ENCODE measurements at places on chromosomes 7 and 10.

DNA sequence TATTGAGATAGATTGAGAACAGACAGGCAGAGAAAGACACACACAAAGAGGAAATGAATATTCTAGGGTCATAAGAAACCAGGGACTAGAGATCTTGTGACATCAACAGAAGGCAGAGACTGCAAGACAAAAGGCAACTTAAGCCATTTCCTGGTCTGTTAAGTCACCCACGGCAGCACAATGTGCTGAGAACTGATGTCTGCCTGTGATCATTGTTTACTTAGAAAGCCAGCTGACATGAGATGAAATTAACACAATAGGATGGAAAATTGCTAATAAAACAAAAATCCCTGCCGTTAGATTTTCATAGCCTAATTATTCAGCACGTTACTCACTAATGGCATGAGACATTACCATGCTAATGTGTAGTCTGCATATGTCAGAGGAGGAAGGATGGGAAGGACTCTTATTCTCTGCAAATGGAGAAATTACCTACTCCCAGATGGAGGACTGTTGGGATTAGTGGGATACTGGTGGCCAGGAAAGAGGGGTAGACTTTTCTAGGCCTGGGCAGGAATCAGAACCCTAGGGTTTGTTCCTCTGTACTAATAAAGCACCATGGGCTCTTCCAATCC, 191.3 kb upstream of the PODXL start:
- no peak for DNase-seq

GRCh38 chr10:89563861-89564478, 28.6 kb upstream of the SLC16A12 start:
- peak; percentile 64 for DNase-seq

- DNase-seq: no peak
Observed at GRCh38 chr7:67496589-67496988, 500.0 kb downstream of the TYW1 start.

DNA sequence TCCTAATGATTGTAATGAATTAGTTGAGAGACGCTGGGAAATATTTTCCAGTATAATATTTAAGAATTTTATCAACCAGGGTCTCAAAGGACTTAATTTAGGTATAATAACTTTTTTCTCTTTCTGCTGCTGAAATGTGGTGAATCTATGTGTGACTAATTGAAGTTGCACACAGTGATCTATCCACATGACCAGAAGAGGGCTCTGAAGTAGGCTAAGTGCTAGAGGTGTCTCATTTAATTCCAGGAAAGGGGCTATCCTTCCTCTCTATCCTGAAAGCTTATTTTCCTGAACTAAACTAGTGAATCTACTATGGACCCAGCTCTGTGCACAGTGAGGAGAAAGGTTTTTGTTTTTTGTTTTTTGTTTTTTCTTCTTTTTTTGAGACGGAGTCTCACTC, 294.4 kb upstream of the MYO3A start:
- DNase-seq: no peak

DNA sequence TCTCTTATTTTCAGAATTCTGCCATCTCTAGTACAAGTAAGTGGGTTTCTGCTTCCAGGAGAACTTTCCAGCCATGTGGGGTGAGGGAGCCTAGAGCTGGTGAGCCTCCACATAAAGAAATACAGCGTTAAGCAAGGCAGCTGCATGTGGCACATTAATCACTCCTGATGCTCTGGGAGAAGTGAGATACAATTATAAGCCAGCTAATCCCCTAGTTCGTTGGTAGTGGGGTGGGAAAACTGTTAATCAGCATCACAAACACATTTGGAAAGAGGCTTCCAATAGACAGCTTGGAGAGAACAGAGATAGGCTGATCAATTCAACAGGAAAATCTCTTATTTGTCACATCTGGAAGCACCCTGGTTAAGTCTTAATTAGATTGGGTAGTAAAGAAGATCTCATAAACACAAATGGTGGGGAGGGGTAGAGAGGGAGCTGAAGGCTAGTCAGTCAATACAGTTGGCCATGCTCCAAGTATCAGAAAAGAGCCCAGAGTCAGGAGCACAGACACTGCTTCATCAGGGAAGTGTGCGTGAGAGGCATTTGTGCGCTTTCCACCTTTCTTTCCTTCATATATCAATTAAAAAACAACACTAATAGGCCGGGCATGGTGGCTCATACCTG, 130.6 kb downstream of the SORCS1 start:
- no peak for DNase-seq

DNA sequence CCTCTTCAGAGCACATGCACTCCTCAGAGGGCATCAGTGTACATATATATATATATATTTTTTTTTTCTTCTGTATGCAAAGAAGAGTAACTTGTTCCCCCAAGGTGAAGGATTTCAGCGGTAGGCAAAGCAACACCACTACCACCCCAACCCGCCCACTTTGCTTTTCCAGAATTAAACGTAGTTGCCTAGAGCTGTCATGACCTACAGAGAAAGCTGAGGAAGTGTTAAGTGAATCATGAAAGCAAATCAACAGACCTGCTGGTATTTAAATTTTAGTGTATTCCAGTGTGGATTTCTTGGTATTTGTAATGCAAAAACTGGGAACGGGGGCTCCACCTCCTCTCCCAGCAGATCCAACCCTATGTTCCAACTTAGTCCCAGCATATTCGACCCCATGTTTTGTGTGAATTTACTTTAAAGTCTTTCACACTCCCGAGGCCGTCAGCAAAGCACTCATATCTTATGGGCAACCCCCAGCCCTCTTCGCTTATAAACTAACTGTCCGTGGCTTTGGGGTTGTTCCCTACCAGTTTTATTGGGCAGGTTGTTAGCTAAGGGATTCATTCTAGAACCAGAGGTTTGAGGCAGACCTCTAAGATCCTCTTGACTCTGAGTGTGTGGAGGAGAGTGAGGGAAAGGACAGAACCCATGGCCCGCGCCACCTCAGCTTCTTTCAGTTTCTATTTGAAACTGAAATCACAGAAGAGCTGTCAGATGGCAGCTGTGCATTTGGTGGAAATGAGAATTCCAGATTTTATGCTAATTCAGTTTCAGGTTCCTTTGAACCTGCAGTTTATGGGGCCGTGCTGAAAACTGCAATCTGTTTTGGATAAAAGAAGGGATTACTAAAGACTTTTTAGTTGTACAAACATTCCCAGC, 450.2 kb upstream of the GALNT17 start:
- DNase-seq: no peak

GRCh38 chr10:11197878-11198277, 180.2 kb downstream of the CELF2 start:
- no peak for DNase-seq

- DNase-seq: no peak
Observed at GRCh38 chr10:91033324-91033950, 112.5 kb upstream of the ANKRD1 start.

DNA sequence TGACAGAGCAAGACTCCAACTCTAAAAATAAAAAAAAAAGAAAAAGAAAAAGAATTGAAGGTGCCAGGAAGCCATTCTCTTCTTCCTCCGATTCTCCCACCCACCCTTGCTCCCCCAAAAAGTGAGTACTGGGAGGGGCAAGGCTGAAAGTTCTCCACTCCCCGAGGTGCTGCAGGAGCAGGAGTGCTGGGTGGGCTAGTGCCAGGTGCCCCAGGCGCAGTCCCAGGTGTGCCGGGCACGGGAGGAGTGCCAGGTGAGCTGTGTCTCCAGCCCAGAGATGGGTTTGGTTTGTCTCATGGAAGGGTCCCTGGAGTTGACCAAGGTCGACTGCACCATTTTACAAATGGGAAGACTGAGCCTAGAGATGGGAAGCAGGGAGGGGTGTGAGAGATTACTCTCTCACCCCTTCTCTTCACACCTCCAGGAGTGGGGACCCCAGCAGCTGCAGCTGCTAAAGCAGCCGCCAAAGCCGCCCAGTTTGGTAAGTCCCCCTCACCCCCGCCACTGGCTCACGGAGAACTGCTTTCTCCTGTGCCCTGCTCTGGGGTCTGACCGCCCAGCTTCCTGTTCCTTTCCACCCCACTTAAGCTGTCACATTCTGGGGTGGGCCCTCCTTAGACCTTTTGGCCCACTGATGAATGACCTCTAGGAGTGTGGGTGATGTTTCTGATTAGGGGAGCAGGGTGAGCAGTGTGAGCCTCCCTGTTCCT, 26.2 kb upstream of the LIMK1 start:
- no peak for DNase-seq

DNA sequence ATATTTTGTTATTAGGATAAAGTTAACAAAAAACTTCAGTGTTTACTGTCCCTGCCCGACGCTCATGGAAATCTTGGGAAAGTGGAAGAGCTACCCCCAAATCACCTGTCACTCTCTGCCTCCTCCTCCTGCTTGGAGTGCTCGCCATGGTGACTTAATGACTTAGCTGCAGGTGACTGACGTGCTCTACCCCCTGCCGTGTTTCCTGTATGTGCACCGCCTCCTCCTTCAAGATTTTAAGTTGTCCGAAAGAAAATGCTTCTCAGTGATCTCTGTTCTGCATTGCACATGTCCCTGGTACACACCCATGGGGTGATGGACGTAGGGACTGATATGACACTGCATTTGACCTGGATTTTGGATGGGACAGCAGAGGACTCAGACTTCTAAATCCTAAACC, 338.8 kb upstream of the SHH start:
- DNase-seq: peak; percentile 22

- no peak for DNase-seq
Observed at GRCh38 chr7:1254281-1255079, 21.8 kb downstream of the UNCX start.

- DNase-seq: peak; percentile 97
Observed at GRCh38 chr10:66747451-66747850, 178.4 kb upstream of the LRRTM3 start.

DNA sequence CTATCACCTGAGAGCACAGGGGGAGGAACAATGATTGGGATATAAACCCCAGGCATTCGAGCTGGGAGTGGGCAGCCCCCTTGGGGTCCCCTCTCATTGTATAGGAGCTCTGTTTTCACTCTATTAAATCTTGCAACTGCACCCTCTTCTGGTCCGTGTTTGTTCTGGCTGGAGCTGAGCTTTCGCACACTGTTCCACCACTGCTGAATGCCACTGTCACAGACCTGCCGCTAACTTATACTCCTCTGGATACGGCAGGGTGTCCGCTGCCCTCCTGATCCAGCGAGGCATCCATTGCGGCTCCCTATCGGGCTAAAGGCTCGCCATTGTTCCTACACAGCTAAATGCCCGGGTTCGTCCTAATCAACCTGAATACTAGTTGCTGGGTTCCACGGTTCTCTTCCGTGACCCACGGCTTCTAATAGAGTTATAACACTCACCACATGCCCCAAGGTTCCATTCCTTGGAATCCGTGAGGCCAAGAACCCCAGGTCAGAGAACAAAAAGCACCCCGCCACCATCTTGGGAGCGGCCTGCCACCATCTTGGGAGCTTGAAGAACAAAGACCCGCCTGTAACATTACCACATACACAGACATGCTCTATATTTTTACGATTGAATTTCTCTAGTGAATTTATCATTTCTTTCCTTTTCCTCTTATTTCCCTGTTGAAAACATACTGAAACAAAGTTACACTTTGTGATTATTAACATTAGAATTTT, 9.0 kb downstream of the ZWINT start:
- DNase-seq: no peak

- DNase-seq: peak; percentile 42
Observed at GRCh38 chr10:110426294-110427181, 71.2 kb upstream of the DUSP5 start.

DNA sequence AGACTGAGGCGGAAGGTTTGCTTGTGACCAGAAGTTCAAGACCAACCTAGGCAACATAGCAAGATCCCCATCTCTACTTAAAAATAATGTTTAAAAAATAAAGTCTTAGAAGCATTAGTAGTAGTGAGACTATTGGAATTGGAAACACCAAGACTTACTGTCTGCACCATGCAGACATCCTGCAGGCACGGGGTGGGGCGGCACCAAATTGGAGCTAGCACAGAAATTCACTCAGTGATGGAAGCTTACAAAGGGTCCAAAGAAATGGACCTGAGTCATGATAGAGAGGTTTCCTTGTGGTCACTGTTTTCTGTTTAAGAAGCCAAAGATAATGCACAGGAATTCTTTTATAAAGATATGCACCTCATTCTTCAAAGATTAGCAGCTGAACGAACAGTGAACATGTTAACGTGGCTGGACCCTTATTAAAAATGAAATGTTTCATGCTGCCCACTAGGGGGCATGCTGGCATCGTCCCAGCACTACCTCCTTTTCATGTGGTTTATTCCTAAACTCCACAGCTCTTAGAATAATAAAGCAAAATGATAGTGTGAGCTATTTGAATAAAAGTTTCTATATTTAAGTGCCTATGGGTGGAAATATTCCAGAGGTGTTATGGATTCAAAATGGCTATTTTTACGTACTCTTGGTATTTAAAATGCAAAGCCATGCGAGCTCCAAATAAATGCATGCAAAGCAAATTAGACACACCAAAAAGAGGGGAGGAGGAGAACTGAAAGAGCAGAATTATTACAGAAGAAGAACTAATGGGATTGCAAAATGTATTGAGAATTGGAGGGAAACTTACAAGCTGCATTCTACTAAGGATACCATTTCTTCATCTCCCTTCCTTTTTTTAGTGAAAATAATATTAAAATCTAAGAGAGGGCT, 28.6 kb downstream of the PDSS1 start:
- peak; percentile 49 for DNase-seq

- DNase-seq: no peak
Observed at GRCh38 chr7:84844771-84845170, 342.1 kb downstream of the SEMA3D start.

- DNase-seq: no peak
Observed at GRCh38 chr7:20033621-20034400, 183.4 kb downstream of the MACC1 start.

Measured in ACHN (cell line).